HCT116 (cell line): ENCODE measurements at places on chromosomes 5 and 9. TPM values are rescaled to one million over a fixed set of nuclear protein-coding genes. Genes with fewer than 3 reads are reported as not detected.

Gene ATOX1
- total RNA-seq = 66.2 TPM

Gene FGD3
- total RNA-seq = 3.3 TPM

Gene PKD2L2
- total RNA-seq = not detected

Gene ACOT12
- total RNA-seq = not detected

Gene CDH9
- total RNA-seq = not detected

Gene EIF4EBP3
- 6.0 TPM for total RNA-seq

Gene FTMT
- total RNA-seq = not detected

Gene NUP188
- 115 TPM for total RNA-seq

- no peaks in the 10 kb centered on the region for H3K27me3 ChIP-seq
- no peak overlapping the region for H3K4me3 ChIP-seq
- H3K4me1 ChIP-seq = peaks cover 26% of the 10 kb centered on the region
- no peak for DNase-seq
- H3K27ac ChIP-seq = no peak overlapping the region
Observed at GRCh38 chr9:92739346-92739970, 25.2 kb downstream of the BICD2 start.

GRCh38 chr9:104080983-104081382 lies 13.1 kb upstream of the SMC2 start:
- H3K27me3 ChIP-seq = peaks cover 5% of the 10 kb centered on the region; the same call in 1 of the 2 replicates
- H3K36me3 ChIP-seq = no peaks in the 10 kb centered on the region
- no peaks in the 10 kb centered on the region for H3K4me1 ChIP-seq

GRCh38 chr9:8555762-8556500 lies 756.4 kb upstream of the DMAC1 start:
- H3K27me3 ChIP-seq = no peaks in the 10 kb centered on the region
- no peak overlapping the region for H3K4me3 ChIP-seq
- DNase-seq = no peak
- no peaks in the 10 kb centered on the region for H3K36me3 ChIP-seq

GRCh38 chr5:42950456-42951292 lies 89.4 kb downstream of the ANXA2R start:
- H3K27ac ChIP-seq = peak overlapping the region; percentile 93
- no peaks in the 10 kb centered on the region; the same call in 1 of the 2 replicates for H3K36me3 ChIP-seq
- peaks cover 16% of the 10 kb centered on the region for H3K4me1 ChIP-seq
- H3K4me3 ChIP-seq = peak overlapping the region; percentile 43
- no peaks in the 10 kb centered on the region for H3K27me3 ChIP-seq

DNA sequence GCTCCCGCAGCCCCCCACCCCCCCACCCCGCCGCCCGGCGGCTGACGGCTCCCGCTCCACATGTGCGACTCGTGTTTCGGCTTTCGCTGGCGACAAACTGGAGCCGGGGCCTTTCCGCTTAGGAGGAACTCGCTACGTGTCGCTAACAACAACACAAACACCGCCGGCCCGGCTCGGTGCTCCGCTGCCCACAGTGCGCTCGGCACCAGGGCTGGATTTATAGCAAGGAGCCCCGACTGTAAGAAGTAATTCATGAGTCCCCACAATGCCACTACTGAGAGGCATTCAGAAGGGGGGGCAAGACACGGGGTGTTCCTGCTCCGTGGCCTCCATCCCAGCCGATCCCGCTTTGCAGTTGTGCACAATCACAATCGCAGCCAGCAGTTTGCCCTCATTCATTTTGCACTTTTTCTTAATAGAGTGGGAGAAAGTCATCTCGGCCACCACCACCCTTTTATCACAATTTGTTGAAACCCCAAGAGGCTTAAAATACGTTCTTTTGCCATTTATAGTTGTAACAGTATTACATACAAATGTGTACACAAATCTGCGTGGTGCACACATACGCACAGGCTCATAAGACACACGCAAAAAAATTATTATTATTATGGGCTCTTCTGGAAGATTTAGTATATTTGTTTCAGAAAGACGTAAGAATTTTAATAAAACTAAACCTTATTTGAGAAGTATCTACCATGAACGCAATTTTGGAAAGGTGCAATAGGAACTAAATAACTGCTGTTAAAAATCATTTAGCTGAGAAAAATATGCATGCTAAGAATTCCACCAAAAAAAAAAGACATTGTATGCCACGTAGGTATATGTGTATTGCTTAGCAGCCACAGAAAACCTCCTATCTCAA lies 48.1 kb downstream of the EBF1 start:
- DNase-seq = no peak
- H3K4me1 ChIP-seq = no peaks in the 10 kb centered on the region
- H3K27ac ChIP-seq = no peak overlapping the region
- H3K27me3 ChIP-seq = peaks cover 82% of the 10 kb centered on the region
- H3K4me3 ChIP-seq = no peak overlapping the region

DNA sequence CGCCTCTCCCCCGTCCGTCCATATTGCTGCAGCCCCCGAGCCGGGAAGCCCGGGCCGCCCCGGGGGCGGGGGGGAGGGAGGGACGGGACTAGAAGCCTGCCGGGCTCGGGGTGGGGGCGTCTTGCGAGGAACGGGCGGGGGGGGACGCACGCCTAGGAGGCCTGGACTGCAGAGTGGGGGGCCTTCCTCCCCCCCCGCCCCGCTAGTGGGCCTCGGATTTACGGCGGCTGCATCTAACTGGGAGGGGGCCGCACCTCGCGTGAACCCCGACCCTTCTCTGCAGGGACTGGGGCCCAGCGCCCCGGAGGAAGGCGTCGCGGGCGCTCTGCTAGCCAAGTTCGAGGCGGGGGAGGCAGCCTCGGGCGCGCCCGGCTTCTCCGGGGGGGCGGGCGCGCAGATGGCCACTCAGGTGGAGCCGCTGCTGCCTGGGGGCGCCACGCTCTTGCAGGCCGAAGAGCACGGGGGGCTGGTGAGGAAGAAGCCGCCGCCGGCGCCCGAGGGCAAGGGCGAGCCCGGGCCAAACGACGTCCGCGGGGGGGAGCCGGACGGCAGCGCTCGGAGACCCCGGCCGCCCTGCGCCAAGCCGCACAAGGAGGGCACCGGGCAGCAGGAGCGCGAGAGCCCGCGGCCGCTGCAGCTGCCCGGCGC lies at the start of gene LARP1:
Gene LARP1 (plus strand): TSS at position 17 of the 648 bp plus-strand sequence. CDS start 381 bp downstream, at position 398.
- peaks cover 4% of the 10 kb centered on the region; the same call in 1 of the 2 replicates for H3K36me3 ChIP-seq
- no peaks in the 10 kb centered on the region for H3K27me3 ChIP-seq
- H3K4me3 ChIP-seq = peak within 1 kb of the TSS; percentile 92
- H3K27ac ChIP-seq = peak within 1 kb of the TSS; percentile 95
- DNase-seq = no peak

DNA sequence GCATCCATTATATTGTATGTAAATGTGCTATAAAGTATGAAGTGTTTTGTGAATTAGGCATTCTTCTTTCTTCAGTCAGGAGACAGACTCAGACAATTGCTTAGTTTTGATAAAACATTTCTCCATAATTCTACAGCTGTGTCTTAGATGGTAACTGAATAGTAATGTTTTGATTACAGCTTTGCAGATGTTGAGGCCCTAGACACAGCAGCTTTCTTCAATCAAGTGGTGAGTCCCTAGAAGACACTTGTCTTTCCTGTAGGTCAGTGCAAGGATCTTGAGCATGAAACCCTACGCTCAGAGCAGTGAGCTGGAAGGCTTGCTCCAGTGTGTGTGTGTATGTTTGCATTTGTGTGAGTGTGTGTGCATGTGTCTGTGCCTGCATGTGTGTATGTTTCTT lies 46.8 kb upstream of the CD180 start:
- H3K27ac ChIP-seq = no peak overlapping the region
- H3K4me1 ChIP-seq = no peaks in the 10 kb centered on the region
- no peaks in the 10 kb centered on the region for H3K27me3 ChIP-seq
- DNase-seq = no peak

- no peaks in the 10 kb centered on the region for H3K36me3 ChIP-seq
- H3K27ac ChIP-seq = no peak overlapping the region
- DNase-seq = peak; percentile 28
- peaks cover 7% of the 10 kb centered on the region for H3K4me1 ChIP-seq
Observed at GRCh38 chr9:109856785-109857184, 76.8 kb downstream of the PALM2AKAP2 start.

- H3K36me3 ChIP-seq = no peaks in the 10 kb centered on the region
- no peak overlapping the region for H3K27ac ChIP-seq
- no peaks in the 10 kb centered on the region for H3K4me1 ChIP-seq
- H3K27me3 ChIP-seq = peaks cover 5% of the 10 kb centered on the region; the same call in 1 of the 2 replicates
- H3K4me3 ChIP-seq = no peak overlapping the region
Observed at GRCh38 chr5:6193310-6193709, 185.0 kb downstream of the MED10 start.

- H3K36me3 ChIP-seq = peaks cover 25% of the 10 kb centered on the region; the same call in 1 of the 2 replicates
- no peak overlapping the region for H3K4me3 ChIP-seq
- DNase-seq = no peak
- H3K4me1 ChIP-seq = peaks cover 6% of the 10 kb centered on the region
Observed at GRCh38 chr9:136860529-136860928, 5.6 kb downstream of the EDF1 start.

GRCh38 chr5:154288145-154288544 lies 97.6 kb downstream of the GALNT10 start:
- H3K36me3 ChIP-seq = no peaks in the 10 kb centered on the region
- no peak for DNase-seq
- H3K4me3 ChIP-seq = no peak overlapping the region
- no peaks in the 10 kb centered on the region for H3K27me3 ChIP-seq

- H3K4me3 ChIP-seq = no peak overlapping the region
- H3K4me1 ChIP-seq = no peaks in the 10 kb centered on the region
Observed at GRCh38 chr5:75168026-75168735, 68.5 kb downstream of the ANKRD31 start.

- no peaks in the 10 kb centered on the region for H3K4me1 ChIP-seq
- no peak for DNase-seq
- no peaks in the 10 kb centered on the region for H3K27me3 ChIP-seq
- no peak overlapping the region for H3K27ac ChIP-seq
Observed at GRCh38 chr5:167233507-167234220, 1057.8 kb upstream of the WWC1 start.

GRCh38 chr5:16992006-16992405 lies 55.9 kb upstream of the MYO10 start:
- no peaks in the 10 kb centered on the region for H3K36me3 ChIP-seq
- H3K4me3 ChIP-seq = no peak overlapping the region
- no peaks in the 10 kb centered on the region for H3K27me3 ChIP-seq
- H3K4me1 ChIP-seq = peaks cover 5% of the 10 kb centered on the region; the same call in 1 of the 2 replicates
- no peak overlapping the region for H3K27ac ChIP-seq

DNA sequence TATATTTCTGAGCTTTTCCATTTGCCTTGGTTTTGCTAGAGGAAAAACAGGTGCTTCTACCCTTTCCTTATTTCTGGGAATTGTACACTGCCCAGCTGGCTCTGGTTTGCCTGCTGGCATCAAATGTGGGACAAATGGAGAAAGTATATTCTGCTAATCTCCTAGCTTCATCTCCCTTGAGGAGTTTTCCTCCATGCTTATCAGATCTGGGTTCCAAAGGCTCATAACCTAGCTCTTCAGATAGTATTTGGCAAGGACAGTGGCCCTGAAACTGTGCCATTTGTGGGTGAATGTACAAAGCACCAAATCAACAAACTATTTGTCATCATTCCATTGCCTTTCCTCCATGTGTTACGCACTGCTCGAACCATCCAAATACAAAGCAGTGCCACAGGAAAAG lies 16.2 kb downstream of the PRLR start:
- no peak overlapping the region for H3K27ac ChIP-seq
- no peaks in the 10 kb centered on the region for H3K4me1 ChIP-seq
- no peaks in the 10 kb centered on the region for H3K36me3 ChIP-seq
- no peak for DNase-seq
- peaks cover 4% of the 10 kb centered on the region; the same call in 1 of the 2 replicates for H3K27me3 ChIP-seq
- no peak overlapping the region for H3K4me3 ChIP-seq
